ENCODE measurements at places on chromosomes 12 and 14.

GRCh38 chr12:39105111-39105510, 199.7 kb upstream of the CPNE8 start:
- DNase-seq = no peak

DNA sequence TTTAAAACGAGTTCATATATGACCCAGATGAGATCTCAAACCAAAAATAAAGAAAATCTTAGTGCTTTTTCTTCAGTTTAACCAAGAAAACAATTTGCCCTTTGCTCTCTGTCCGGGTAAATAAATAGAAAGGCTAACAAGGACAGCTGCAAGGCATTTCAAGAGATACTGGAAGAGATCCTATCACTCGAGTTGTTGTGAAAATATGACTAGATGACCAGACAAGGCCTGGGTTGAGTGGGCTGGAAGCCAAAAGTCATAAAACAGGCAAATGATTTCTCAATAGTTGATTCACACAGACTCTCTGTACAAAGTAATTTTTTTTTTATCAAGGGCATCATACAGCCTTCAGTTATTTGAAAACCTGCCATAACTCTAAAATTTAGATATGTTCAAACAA, 55.9 kb upstream of the AVPR1A start:
- no peak for DNase-seq

- DNase-seq = no peak
Observed at GRCh38 chr12:131553096-131553777, 157.7 kb upstream of the SFSWAP start.

DNA sequence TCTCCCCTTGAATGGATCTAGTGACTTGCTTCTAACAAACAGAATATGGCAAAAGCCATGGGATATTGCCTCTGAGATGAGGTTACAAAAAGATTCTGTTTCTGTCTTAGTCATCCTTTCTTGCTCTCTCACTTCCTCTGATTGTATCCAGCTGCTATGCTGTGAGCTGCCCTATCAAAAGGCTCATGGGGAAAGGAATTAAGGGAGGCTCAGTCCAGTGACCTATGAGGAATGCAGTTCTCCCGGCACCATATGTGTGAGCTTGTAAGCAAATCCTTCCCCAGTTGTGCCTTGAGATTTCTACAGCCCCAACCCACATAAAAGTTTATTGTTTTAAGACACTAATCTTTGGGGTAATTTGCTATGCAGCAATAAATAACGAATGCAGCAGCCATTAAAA, 183.1 kb downstream of the KLHL28 start:
- no peak for DNase-seq

DNA sequence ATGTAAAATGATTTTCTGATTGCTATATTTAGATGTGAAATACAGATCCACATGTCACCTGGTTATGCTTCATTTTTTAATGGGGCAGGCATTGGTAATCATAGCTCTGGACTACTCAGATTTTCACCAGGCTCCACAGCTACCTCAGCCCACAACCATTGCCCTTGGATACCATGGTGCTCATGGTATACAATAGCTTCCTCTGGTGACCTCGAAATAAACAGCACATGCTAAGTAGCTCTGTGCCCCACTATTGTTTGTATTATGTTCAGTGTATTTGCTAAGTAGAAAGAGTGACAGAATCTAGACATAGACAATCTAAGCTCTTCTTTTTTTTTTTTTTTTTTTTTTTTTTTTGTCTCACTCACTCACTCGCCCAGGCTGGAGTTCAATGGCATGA, 274.4 kb upstream of the USP15 start:
- no peak for DNase-seq

GRCh38 chr14:105082703-105083102, 17.5 kb upstream of the GPR132 start:
- DNase-seq = no peak

DNA sequence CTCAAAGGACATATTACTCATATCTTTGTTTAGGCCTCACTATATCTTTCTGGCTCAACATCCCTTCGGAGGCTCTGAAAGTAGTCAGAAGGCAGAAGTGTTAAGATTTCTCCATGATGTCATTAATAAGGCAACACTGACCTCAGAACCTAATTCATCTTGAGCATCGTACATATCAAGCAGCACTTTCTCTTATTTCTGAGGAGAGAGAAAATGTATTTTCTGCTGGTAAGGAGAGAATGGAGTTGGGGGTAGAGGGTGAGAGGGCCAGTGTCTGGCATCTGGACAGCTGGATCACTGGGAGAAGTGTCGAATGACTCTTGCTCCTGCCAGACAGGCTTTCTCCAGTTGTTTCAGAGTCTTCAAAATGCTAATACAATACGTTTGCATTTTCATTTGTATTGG, 213.2 kb upstream of the PRICKLE1 start:
- DNase-seq = no peak

GRCh38 chr12:46260913-46261476, 7.8 kb downstream of the SLC38A1 start:
- no peak for DNase-seq

DNA sequence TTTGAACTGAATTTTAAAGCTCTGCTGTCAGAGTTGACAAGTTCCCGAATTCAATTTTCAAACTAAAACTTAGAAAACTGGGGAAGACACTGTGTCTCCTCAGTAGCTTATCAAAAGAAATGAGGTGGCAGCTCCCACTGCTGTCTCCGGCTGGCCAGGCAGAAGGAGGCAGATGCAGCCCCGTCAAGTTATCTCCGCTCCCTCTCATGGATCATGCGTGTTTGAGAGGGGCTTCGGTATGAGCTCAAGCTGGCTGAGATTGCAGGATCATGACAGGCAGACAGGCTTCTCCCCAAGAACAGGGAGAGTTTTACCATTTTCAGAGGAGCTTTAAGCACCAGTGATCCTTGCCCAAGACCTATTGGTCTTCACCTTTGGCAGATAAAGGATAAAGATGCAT, 88.8 kb downstream of the NEDD1 start:
- no peak for DNase-seq

DNA sequence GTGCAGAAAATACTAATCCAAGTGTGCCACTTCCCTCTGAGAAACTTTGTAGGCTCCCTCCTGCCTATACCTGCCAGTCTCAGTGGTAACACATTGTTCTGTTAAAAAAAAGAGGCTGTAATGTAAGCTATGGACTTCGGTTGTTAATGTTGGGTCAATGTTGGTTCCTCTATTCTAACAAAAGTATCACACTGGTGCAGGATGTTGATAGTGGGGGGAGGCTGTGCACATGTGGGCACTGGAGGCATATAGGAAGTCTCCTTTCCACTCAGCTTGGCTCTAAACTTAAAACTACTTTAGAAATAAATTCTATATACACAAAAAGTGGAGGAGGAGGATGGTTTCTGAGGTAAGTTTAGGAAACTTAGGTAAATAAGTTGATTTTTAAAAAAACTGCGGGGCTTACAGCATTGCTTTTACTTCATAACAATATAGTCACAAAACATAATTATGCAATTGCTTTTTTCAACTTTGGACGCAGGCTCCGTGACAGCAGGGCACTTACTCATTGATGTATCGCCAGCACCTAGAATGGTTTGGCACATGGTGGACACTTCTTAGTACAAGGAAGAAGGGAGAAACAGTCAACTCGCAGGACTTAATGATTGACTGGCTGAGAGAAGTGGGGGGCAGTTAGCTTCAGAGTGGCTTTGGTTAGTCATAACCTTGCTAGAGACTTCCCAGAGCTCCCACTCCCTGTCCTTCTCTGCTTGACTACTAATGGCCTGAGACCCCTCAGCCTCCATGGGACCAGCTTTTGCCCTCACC, 7.9 kb upstream of the NYNRIN start:
- DNase-seq = no peak

DNA sequence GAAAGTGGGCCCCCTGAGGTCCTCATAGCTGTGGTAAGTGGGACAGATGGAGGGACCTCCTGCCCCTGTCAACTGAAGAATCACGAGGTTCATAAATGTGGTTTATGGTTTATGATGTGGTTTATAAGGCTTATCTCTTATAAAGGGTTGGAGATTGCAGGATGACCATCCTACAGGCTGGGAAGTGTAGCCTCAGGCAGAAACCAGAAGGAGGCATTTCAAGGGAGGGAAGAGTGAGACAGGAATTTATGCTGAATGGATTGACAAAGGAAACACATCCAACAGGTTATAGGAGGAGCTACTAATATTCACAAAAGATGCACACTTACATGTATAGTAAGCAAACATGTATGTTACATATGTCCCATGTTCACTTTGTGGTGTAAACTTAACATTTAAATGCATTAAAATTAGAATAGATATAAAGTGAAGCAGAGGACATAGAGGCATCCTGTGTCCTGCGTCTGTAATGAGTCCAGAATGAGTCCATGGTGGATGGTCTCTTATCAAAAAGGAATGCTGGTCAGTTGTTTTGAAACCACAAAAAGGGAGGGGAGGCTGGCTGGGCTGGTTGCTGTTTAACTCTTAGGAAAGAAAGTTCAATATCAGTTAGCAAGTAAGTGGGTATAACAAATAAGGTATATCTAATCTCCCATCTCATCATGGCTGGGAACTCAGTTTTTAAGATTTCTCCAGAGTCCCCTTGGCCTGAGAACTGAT, 149.0 kb upstream of the RMST start:
- no peak for DNase-seq

DNA sequence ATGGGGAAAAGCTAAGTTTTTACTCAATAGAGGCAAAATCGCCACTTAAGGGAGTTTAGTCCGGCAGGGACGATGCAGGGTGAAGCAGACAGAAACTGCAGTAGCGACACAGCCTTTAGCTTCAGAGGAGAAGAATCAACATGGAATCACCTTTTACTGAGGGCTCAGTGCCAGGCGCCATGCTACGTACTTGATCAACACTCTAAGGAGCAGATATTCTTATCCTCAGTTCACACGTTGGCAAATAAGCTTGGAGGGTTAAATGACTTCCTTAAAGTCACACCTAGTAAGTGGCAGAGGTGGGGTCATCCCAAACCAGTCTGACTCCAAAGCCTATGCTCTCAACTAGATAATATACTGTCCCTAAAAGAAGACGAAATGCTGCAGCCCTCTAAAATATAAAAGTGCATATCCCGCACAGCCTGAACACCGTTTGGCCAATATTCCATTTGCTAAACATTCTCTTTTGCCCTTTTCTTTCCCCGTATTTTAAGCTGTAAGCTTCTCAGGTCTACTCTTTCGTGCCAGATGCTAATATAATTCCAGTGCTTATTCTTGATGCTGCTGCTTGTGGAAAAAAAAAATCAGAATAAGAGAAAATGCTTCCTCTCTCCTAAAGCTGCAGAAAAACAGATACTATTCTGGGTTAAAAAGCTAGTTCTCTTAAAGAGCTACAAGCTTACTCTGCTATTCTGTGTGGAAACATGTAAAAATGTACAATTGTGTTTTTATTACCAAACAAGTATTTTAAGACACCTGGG, 10.9 kb downstream of the CCDC92 start:
- no peak for DNase-seq

DNA sequence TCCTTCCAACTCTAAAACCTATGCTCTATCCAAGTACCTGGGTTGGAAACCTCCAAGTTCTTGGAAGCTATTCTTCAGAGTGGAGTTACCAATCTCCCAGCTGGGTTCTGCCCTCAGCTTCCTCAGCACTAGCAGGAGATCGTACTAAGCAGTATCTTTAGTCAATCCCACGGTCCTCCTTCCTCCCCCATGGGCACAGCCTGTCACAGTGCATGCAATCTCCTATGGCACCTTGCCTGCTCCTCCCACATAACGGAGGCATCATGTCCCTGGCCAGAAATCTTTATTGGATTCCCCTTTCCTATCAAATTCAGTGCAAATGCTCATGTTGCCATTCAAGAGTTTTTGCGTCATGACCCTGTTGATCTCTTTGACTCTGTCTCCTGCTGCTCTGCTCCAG, 5.4 kb upstream of the LPAR5 start:
- DNase-seq = no peak

DNA sequence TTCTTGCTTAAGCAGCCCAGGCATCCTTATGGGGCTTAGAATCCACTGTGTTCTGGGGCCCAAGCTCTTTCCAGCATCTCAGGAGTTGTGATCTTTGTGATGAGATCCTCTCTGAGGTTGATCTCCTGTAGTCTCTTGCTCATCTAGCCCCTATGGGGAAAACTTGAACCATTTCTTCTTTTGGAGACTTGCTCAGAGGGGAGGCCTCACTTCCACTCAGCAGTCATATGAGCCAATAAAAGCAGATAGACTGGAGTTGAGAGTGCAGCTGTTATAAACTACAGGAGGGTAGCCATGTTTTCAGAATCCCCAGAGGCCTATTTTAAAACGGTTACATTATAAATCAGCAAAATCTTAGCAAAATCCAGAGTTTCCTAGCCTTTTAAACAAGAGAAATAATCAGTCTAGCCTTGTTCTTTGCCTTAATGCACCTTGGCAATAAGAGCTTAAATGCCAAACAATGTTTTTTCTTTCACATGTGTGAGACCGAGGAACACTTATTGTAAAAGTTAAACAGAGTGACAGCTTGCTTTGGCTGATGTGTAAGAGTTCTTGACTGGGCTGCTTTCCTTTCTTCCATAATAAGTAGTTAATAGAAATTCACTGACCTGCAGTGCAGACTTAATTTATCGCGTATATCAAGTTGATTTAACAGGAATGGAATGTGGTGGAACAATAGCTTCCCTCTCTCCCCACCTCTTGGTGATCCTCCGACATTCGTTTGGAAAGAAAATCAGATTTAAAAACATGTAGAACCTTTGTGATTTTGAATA, 168.3 kb downstream of the NEDD1 start:
- DNase-seq = no peak

GRCh38 chr12:93197067-93197593, 180.6 kb upstream of the NUDT4 start:
- peak; percentile 56 for DNase-seq

GRCh38 chr12:109277899-109278762, 31.0 kb downstream of the FOXN4 start:
- DNase-seq = no peak

- peak; percentile 89 for DNase-seq
Observed at GRCh38 chr14:103361867-103362266, 23.3 kb upstream of the MARK3 start.

DNA sequence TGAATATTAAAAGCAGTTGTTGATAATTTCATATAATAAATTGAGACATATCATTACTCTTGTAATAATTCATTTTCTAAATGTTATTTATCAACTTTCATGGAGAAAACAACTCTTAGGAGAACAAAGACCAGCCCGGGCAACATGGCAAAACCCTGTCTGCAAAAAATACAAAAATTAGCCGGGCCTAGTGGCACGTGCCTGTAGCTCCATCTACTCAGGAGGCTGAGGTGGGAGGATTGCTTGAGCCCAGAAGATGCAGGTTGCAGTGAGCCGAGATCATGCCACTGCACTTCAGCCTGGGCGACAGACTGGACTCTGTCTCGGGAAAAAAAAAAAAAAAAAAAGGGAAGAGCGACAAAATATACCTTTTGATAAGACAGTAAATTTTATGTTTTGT, 21.2 kb downstream of the SLC35E3 start:
- DNase-seq = no peak

GRCh38 chr14:55745906-55746305, 165.9 kb downstream of the KTN1 start:
- no peak for DNase-seq

DNA sequence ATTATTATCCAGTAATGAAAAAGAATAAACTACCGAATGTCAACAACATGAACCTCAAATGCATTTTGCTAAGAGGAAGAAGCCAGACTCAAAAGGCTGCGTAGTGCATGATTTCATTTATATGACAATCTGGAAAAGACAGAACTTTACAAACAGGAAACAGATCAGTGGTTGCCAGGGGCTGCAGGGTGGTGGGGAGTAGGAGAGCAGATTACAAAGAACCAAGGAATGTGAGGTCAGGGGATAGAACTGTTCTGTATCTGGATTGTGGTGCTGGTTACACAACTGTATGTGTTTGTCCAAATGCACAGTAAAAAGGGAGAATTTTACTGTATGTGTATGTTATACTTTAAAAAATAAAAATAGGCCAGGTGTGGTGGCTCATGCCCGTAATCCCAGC, 89.7 kb upstream of the MYL2 start:
- no peak for DNase-seq
